Sigmoid colon (tissue), 7 donors: ENCODE measurements at places on chromosomes 4 and X. TPM values are rescaled to one million over a fixed set of nuclear protein-coding genes. Genes with fewer than 3 reads are reported as not detected.

- DNase-seq = peak; percentile 90
These were observed 82.9 kb downstream of the STOX2 start for GRCh38 chr4:183987987-183988392.

DNA sequence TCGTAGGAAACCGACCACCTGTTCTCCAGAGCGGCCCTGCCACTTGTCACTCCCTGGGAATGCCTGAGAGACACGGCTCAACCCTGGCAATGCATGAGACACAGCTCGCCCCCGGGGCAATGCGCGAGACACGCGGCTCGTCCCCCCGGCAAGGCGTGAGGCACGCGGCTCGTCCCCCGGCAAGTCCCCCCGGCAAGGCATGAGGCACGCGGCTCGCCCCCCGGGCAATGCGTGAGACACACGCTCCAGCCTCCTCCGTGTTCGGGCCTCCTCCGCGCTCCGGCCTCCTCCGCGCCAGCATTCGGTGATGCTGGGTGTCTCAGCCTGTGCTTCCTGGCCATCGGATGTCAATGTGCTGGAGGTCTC lies 27.5 kb upstream of the CPLX1 start:
- DNase-seq = no peak

Gene TMSB15B
- 1.1 TPM for total RNA-seq

Gene MTCP1
- 3.1 TPM for total RNA-seq
